Amniotic epithelial cell (primary cell): ENCODE measurements at places on chromosomes 12 and 14.
A peak's percentile ranks its signal among the peaks of the same experiment; 100 is the strongest.

DNA sequence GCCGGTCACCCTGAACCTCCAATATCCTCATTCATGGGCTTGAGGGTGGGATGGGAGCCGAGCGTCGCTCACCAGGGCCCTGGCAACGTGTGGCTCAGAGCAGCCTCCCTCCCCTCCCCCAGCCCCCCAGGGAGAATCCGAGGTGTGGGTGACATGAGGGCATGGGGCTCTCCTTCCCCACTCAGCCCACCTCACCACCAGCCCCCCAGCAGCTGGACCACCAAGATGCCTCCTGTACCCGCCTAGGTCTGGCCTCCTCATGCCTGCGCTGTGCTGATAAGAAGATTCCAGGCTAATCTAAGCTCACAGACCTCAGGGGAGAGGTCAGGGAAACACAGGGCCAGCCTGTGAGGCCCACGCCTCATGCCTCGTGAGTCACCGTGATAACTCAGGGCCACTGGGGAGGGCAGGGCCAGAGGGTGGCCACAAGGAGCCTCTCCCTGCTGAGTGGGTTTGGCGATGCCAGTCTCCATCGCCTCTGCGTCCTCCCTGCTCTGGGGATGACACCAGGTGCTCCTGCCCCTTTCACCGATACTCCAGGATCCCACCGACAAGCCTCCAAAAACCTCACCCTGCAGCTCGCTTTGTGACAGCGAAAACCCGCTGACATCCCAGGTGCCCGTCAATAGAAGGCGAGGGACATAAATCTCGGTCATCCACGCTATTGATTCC lies 56.9 kb downstream of the TESC start:
- peak; percentile 78 for DNase-seq

- DNase-seq = peak; percentile 57
These were observed 99.0 kb upstream of the PKP2 start for GRCh38 chr12:32995623-32996022.

- no peak for DNase-seq
These were observed 17.4 kb downstream of the PLXNC1 start for GRCh38 chr12:94165670-94166364.

DNA sequence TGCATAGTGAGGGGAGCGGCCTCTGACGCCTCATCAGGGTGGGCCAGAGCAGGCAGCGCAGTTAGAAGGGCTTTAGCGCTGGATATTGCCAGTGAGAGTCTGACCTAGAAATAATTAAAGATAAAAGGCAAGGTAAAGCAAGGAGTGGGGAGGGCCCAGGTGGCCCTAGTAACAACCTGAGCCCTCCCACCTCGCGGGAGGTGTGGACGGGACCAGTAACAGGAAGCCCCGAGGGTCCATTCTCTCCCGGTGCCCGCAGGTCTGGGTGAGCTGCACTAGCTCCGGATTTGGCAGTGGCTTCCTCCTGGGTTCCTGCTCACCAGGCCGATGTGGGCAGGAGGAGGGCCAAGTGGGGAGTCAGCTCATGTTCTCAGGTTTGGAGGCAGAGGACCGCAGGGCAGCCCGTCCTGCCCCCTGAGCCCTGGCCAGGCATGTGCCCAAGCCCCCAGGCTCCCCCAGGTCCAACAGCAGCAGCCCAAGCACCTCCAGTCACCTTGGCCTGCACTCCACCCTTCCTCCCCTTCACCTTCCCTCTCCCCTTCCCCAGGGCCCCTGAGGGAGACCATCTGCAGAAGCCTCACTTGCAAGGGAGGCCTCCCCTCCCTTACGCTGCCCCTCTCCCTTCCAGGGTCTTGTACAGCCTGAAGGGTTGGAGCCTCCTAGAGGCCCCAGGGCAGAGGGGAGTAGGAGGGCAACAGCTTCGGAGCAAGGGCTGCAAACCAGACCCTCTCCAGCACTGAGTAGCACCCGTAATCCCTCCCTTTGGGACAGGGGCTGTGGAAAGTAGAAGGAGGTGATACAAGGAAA lies 144.3 kb upstream of the FKBP4 start:
- DNase-seq = no peak

- DNase-seq = no peak
These were observed 201.7 kb upstream of the DCN start for GRCh38 chr12:91384366-91384765.

GRCh38 chr12:21697904-21698630 lies 40.4 kb upstream of the LDHB start:
- peak; percentile 33 for DNase-seq

DNA sequence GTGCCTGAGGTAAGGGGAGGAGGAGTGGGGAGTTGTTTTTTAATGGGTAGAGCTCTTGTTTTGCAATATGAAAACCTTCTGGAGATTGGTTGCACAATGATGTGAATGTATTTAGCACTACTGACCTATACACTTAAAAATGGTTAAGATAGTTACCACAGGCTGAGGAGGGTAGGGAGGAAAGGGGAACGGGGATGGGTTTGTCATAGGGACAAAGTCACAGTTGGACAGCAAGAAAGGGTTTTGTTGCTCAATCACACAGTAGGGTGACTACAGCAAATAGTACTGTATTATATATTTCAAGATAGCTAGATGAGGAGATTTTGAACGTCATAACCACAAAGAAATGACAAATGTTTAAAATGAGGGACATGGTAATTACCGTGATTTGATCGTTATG lies 1562.4 kb downstream of the AACS start:
- no peak for DNase-seq

- peak; percentile 15 for DNase-seq
These were observed 512.4 kb upstream of the TMPO start for GRCh38 chr12:98002887-98003493.

GRCh38 chr12:94941440-94941862 lies 62.0 kb downstream of the NDUFA12 start:
- DNase-seq = peak; percentile 82

DNA sequence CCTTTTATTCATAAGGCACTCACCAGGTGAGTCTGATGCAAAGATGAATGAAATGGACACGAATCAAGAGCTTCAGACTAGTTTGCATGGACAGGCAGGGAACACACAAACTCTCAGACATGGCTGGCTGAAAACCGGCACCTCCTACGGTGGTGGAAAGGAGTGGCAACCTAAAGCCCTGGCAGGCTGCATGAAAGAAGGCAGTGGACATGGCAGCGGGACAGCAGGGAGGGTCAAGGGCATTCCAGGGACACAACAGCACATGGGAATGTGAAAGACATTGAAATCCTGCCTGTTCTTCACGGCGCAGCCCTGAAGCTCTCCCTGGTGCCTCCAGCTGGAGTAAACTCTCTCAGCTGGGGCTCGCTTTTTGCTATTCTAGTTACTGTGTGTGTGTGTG lies 16.6 kb upstream of the LRTM2 start:
- DNase-seq = no peak

DNA sequence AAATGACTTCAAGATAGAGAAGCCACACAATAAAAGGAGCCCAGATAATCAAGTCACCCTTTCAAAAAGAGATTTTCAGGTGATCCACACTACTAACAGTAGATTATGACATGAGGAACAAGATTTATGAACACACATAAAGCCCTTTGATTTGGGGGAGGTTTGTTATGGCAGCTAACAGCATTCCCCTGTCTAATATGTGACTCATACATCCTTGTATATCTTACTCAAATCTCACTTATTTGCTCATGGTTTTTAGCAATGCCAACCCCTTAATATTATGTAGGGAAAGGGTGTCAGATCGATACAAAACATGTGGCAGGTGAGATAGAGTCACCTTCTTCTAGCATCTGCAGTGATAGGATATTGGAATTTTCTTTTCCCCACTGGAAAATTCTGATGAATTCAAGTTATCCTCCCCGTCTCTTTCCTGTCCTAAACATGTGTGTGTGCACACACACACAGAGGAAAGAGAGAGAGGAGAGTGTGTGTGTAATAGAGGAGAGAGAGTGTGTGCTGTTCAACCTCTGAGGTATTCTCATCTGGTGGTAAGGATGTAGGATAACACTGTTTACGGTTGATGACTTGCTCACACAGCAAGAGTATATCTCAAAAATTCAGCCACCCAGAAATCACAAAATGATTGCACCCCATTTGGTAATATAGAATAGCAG lies 319.9 kb downstream of the KCNC2 start:
- peak; percentile 65 for DNase-seq

GRCh38 chr14:54782751-54783659 lies 119.6 kb downstream of the GCH1 start:
- DNase-seq = no peak

DNA sequence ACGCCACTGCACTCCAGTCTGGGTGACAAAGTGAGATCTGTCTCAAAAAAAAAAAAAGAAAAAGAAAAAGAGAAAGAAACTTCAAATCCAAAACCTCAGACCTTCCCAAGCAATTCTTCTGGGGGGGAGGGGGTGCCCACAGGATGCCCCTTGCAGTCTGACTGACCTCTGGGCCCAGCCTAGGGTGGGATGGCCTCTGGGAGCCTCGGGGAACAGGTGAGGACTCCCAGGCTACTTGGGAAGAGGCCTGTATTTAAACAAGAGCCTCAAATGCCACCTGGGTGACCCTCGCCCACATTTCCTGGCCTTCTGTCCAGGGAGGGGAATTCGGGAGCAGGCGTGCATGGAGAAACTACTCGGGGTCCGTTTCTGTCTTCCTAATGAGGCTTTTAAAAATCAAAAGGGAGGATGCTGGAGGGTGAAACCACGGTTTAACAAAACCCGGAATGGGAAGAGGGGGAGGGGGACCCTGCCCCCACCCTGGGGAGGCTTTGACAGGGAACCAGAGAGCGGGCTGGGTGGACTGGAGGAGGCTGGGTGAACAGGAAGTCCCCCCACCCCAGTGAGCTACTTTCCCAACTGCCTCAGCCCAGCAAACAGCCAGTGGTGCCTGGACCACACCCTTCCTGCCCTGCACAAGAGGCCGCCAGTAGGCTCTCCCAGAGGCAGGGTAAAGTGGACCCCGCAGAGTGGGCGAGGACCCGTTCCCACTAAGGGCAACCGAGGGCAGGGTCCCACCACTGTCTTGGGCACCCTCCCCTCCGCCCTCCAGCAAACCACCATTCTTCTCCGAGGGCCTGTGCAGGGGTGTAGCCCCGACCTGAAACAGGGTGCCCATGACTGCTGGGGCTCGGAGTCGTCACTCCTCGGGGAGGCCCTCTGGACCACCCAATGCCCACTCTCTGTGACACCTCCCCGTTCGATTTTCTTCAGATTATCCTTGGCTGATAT lies 1.5 kb upstream of the FBRSL1 start:
- no peak for DNase-seq

GRCh38 chr12:44246482-44247105 lies 410.7 kb downstream of the TMEM117 start:
- no peak for DNase-seq

DNA sequence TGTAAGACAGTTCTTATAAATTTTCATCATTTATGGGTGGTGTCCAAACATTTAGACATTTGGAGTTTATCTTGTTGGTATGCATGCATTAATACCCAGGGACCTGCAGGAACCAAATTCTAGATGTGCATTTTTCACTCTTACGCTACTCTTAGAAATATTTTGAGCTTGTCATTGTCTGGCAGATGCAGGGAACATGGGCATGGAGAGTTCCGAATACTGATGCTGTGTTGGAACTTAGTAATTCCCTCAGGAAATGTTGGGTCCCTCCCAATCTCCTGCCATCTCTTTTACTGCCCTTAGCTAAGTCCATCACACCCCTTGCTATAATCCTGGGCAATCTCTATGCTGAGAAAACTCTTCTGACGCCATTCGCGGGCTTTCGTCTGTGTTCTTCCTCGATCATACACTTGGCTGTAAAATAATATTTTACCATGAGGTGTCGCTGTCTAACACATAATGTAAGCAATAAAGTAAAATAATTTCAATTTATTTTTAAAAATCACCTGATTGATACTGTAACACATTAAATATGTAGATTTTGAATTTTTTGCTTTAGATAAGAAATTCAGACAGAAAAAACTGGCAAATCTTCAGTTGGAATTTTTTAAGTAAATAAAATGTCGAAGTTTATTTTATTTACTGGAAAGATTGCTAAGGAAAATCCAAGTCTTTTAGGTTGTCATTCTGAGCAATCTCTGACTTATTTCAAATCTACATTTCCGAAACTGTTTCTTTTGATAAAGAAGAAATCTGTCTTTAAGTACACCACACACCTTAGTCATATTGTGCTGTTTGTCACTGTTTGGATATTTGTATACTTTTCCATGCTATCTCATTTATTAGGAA lies 304.1 kb upstream of the SSTR1 start:
- peak; percentile 39 for DNase-seq

DNA sequence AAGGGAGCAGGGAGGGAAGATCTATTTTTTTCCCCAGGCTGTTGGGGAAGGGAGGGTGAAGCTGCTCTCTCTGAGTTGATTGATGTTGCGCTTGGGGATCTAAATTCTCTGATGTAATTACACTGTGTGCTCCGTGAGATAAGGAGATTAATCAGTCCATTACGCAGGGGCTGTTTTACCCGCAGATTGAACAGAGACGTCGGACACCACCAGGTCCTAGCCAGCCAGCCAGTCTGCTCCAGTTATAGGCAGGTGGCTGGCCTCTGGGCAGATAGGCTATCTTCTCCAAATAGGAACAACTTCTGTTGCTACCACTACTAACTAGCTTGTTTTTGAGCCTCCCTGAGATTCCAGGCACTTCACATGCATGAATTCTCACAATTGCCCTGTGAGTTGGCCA lies 91.1 kb downstream of the SRRM4 start:
- DNase-seq = no peak

DNA sequence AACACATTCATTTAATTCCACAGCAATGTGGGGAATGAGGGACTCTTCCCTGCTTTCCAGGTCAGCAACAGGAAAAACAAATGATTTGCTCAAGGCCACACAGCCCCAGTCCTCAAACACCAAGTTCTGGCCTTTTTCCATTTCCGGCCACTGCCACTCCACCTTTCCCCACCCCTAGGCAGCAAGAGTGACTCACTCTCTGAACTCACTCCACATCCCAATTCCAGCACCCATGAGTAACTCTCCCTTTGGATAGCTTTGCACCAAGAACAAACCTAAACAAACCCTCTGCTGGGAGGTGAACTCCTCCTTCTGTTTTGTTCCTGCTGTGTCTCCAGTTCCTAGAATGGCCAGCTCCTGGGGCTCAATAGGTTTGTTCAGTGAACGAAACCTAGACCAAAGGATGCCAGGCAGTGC lies 30.4 kb upstream of the PLEKHG6 start:
- DNase-seq = peak; percentile 84

DNA sequence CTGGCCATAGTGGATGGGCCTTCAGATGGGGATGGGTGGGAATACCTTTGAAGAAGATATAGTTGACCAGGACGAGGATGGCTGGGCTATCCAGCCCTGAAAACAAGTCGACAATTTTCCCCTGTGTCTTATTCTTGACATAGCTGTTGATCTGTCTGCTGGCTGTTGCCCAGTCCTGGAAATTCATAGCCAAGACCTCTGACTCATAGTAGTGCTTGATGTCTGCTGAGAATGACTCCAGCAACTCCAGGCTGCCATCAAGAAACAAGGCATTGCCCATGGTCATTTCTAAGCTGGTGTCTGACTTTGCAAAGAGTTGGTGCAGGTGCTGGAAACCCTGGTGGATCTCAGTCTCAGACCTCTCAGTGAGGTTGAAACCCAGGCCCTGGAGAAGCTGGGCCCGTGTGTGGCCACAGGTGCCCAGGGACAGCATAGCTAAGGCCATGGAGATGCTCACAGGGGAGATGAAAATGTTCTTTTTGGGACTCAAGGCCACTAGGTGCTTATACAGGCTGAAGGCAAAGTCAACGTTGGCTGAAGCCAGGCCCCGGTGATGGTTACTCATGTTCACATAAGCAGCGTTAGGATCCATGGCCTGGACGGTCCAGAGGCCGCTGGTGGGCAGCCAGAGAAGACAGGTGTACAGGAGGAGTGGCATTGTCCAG lies 9.0 kb downstream of the SERPINA6 start:
- peak; percentile 1 for DNase-seq
